T-helper 1 cell (primary cell): ENCODE measurements at places on chromosomes 1 and 21.

DNA sequence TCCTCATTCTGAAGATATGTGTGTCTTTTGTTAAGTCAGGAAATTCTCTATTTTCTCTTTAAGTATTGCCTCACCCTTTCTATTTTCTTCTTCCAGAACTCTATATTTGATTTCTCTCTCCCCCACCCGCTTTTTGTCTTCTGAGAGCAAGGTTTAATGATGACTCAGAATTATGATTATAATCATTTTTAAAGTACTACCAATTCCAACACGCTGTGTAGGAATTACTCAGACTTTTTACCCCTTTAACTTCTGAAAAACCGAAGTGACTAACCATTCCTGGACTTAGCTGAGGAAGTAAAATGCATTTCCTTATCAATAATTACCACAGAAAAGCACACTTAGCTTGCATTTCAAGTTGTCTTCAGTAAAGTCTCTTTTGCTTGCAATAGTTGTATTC, 20.8 kb upstream of the SCYL3 start:
- no peak for DNase-seq

DNA sequence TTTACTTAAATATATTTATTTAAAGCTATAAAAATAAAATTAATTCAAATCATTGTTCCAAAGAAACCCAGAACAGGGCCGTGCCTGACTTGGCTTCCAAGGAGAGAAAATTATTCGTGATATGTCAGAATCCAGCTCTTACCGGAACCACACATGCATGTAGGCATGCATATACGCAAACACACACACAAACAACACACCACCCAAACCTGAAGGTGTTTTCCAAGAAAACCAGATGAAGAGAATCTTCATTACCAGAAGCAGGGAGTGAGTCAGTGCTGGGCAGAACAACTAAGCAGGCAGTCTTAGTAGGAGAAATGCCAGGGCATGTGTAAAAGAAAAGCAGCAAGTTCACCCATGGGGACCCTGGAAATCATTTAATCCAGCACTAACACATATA, 432.0 kb upstream of the BEND5 start:
- DNase-seq = no peak

DNA sequence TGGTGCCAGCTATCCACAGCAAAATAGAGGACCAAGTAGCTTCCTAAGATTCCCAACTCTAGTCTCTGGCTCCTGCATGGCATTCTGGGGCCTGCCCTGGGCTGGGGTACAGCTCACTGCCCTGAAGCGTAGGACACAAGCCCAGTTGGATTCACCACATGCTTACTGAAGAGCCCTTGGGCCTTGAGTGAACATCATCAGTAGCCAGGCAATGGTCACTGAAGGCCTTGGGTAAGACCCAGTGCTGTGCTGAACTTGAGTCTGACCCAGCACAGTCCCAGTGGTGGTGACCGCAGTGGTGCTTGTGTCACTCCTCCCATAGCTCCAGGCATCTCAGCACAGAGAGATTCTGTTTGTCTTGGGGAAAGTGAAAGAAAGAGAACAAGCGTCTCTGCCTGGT, 7.7 kb upstream of the LCE3A start:
- DNase-seq = no peak

DNA sequence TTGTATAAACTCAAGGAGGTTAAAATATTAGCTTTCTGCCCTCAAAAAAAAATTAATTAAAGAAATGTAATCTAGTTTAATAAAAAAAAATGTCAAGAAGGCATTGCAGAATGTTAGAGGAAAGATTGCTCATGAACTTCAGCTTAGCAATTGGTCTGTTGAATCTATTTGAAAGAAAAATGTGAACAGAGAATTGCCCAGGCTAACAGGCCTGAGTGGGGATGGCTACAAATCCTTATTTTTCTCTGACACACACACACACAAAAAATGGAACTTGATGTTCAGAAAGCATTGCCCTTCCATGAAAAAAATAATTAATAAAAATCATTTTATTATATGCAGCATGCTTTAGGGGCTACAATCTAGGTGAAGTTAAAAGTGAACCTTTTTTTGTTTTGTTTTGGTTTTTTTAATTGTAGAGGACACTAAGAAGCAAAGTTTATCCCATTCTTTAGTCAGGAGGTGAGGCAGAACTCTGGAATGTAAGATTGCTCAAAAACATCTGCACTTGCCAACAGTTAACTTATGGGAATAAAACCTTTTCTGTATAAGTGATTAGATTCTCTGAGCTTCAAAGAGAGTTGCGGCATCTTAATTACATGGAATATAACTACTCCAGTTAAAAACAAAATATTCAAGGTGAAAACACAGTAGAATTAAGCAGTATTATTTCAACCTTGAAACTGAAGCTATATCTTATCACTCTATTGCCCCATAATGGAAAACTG, 658.5 kb upstream of the ADGRL2 start:
- no peak for DNase-seq

DNA sequence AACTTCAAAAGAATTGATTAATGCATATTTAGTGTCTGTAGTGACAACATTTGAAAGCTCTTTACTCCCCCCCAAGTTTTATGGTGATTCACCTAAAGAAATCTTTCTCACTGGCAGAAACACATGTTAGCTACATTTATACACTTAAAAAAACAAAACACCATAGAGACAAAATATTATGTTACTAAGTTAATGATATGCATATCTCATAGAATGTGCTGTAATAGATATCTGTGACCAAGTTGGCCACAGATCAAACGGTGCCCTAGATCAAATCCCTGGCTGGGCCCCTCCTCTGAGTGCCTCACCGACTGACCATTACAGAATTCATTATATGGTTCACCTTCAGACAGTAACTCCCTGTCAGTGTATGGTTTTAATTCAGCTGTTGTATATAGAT, 322.1 kb upstream of the LYPLAL1 start:
- no peak for DNase-seq

DNA sequence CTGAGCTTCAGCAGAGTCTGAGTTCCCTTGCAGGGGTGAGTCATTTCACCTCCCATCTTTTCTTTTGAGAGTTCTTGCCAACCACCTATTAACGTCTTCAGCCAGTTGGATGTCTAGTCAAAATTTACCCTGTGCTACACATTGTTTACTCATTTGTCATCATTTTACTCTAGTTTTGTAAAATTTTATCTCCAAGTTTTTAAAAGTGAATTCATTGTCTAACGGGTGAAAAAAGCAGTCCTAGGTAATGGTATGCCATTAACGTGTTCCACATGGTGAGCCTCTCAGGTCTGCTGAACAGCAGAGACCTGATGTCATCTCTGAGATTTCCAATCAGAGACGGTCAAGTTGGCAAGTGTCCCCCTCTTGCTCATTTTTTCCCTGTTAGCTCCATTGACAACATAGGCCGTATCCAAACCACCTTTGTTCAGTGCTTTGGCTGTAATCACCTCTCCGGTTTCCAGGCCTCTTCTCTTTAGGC, 85.4 kb downstream of the TBX15 start:
- DNase-seq = no peak

GRCh38 chr1:145995964-145996432, 381 bp downstream of the TXNIP start:
- no peak for DNase-seq

DNA sequence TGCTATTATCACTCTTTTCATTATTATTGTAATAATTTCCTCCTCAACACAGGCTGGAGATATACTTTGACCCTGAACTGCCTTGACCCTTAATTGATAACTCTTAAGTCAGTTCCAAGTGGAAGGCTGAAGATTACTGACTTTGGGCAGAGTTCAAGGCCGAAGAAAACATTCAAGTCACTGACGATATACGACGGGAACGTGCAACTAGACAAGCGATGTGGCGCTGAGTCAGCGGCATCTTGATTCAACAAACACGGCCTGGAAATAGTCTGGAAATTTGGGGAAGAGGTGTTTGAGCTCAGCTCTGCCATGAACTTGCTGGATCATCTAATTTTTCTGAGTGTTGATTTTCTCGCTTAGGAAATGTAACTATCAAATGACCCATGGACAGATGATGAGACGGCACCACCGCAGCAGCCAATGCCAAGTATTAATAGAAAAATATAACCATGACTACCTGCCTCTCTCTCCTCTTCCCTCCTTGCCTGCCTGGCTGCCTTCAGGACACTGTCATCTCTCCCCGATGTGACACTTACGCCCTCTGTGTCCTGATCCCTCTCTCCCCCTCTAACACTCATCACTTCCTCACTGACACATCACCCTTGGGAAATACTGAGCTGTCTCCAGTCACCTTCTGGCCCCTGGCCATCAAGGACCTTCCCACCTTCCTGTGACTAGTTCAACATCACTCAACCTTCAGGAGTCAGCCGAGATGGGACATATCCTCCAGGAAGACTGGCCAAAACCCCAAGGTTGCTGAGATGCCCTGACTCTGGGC, 49.4 kb downstream of the TMCO4 start:
- no peak for DNase-seq

DNA sequence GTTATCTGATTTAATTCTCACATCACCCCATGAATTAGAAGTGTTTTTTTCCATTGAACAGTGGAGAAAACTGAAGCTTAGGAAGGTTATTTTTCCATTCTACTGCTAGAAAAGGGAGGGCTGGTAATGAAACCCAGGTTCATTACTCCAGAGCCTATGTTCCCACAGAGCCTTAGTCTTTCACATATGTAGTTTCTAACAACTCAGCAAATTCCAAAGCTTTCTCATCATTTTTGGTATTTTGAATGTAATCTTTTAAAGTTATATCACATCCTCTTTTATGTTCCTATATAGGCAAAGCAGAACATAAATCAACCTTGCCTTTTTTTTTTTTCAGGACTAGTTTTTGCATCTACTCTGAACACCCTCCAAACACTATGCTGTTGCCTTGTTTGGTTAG, 131.9 kb upstream of the BEND5 start:
- DNase-seq = no peak

DNA sequence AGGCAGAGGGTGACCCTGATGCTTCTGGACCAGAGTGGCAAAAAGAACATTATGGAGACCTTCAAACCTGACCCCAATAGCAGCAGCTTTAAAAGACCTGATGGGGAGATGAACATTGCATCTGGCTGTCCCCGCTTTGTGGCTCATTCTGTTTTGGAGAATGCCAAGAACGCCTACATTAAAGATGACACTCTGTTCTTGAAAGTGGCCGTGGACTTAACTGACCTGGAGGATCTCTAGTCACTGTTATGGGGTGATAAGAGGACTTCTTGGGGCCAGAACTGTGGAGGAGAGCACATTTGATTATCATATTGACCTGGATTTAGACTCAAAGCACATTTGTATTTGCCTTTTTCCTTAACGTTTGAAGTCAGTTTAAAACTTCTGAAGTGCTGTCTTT, 45.8 kb downstream of the TRAF5 start:
- no peak for DNase-seq

- no peak for DNase-seq
Observed at GRCh38 chr1:97366984-97367383, 553.9 kb downstream of the DPYD start.
